A549 (cell line): ENCODE measurements at places on chromosomes 5 and 9. TPM values are rescaled to one million over a fixed set of nuclear protein-coding genes. Genes with fewer than 3 reads are reported as not detected.

DNA sequence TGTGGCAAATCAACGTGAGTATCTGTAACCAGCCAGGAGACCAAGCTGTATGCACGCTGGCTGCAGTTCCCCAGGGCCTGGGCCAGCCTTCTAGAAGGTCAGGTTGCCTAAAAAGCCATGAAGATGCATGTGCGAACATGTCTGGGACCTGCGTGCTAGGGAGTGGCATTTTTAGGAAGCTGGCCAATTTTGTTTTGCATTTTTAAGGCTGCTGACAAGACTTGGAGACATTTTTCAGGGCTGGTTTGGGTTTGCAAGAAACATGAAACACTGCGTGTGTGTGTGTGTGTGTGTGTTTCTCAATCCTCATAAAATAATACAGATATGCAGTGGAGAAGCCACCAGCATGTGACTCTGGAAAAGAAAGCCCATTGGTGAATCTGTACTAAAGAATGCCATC, 5.1 kb downstream of the TGFBI start:
- no peak for DNase-seq

DNA sequence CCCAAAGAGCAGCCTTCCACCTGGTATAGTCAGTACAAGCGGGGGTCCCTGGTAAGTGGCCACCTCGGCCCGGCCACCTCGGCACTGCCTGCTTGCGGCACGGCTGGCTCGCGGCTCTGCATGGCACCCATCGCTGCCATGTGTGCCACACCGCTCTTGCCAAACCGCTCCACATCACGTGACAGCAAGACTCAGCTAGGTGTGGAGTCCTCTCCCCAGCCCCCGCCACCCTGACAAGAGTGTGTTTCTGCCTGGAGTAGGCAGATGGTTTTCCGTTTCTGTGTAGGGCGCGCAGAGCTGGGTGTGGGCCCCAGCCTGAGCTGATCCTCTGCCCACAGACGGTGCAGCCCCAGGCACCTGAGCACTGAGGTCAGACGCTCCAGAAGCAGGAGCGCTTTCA, 50.5 kb upstream of the FCN2 start:
- no peak for DNase-seq

GRCh38 chr9:108056805-108057386, 567.3 kb upstream of the KLF4 start:
- peak; percentile 67 for DNase-seq

DNA sequence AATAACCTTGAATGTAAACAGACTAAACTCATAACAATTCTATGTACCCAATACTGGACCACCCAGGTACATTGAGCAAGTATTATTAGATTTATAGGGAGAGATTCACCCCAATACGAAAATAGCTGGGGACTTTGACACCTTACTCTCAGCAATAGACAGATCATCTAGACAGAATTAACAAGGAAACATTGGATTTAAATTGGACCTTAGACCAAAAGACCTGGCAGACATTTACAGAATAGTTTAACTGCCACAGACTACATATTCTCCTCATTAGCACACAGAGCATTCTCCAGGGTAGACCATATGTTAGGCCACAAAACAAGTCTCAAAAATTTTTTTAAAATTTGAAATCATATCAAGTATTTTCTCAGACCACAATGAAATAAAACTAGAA, 397.4 kb downstream of the PIK3R1 start:
- no peak for DNase-seq

DNA sequence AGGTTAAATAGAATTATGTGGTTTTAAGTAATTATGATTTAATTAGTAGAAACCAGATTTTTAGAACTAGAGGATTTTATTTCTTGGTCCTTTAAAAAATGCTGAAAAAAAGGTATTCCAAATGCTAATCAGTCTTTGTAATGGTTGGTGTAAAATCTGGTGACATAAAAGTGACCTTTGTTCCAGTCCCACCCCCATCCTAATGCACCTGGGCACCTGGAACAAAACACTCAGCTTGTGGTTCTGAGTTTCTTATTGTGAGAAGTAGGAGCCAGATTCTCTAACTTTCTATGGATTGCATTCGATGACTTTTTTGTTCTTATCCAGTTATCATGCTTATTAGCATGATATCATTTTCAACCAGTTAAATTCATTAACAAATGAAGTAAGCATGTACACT, 115.1 kb upstream of the CTNND2 start:
- DNase-seq, result no peak

DNA sequence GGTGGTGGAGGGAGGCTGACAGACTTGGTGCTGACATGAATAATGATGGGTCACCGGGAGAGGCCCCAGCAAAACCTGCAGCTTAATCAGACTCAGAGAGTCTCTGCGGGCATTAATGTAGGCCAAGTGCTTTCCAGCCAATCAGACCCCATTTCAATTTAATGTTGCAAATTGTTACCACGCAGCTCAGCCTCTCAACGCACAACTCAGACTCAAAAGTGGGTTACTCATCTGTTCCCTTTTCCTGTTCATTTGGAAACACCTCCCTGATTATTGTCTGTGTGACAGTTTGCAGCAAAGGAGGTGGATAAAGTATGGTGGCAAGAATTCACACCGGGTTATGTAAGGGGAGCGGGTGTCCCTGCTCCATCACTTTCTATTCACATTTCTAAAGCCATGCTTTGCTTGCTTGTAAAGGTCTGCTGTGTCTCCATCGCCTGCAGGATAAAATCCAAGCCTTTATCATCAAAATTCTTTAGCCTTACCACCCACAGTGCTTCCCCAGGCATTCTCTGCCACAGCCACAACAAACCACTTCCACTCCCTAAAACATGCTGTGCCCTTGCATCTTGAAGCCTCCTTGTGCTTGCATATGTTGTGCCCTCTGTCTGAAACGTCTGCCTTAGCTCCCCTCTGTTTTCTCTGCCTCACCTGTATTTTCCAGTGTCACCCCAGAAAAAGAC, 156.5 kb downstream of the ASTN2 start:
- DNase-seq, result no peak

DNA sequence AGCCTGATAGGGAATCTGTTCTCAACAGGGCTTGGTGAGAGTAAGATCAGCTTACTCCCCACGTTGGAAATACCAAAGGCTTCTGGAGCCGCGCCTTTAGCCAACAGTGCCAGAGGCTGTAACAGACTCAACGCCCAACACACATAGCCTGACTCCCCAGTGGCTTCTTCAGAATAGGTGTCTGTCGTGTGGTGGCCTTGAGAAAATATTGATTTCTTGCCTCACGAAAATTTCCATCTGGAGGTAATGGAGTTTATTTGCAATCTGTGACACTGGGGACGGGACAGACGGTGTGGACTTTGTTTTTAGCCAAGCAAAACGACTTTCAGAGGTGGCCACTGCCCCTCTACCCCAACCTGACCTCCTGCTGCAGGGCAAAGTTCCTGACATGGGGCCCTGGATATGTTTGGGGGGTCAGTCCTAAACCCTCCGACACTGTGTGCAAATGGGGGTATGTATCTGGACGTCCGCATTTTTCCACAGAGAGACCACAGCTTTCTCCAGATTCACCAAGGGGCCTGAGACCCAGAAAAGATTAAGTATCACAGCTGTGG, 189.3 kb downstream of the CDK5RAP2 start:
- no peak for DNase-seq

GRCh38 chr5:168430296-168430695, 56.0 kb upstream of the RARS1 start:
- DNase-seq, result no peak

DNA sequence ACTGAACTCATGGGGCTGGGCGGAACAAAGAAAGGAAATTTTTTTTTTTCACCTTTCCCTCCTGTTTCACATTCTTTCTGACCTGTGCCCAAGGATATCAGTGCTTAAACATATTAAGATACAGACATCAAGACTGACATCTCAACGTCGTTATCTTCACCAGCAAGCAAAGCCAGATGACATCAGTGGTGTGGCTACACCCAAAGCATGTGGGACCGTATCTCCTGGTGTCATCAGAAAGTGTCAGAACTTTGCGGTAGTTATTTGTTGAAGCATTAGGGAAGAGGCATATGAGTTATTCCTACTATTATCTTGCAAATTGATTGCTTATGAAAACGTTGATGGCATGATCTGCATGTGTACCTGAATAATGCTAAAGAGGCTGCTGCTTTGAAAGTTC, 487.4 kb downstream of the TLE4 start:
- DNase-seq, result no peak

- no peak for DNase-seq
Observed at GRCh38 chr5:83222906-83223305, 145.6 kb downstream of the XRCC4 start.

- no peak for DNase-seq
Observed at GRCh38 chr9:129316281-129317030, 138.4 kb upstream of the IER5L start.

- no peak for DNase-seq
Observed at GRCh38 chr5:126972062-126972895, 58.1 kb downstream of the MARCHF3 start.

DNA sequence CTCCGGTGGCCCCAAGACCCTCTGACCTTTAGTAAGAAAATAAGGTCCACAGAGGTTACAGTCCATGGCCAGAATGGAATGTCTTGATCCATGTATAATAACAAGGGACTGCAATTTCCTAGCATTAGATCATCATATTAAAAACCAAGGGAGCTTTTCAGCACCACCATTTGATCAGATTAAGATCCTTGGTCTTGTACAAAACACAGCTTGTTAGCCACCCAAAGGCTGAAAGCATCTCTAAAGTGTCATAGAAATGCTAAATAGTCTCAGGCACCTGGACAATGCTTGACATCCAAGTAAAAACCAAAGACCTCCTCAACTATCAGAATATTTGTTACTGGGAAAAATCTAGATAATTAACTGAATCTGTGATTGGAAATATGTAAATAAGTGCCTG, 50.3 kb upstream of the VPS13A start:
- no peak for DNase-seq

GRCh38 chr9:115109486-115109885, 8.5 kb downstream of the TNC start:
- peak; percentile 5 for DNase-seq

DNA sequence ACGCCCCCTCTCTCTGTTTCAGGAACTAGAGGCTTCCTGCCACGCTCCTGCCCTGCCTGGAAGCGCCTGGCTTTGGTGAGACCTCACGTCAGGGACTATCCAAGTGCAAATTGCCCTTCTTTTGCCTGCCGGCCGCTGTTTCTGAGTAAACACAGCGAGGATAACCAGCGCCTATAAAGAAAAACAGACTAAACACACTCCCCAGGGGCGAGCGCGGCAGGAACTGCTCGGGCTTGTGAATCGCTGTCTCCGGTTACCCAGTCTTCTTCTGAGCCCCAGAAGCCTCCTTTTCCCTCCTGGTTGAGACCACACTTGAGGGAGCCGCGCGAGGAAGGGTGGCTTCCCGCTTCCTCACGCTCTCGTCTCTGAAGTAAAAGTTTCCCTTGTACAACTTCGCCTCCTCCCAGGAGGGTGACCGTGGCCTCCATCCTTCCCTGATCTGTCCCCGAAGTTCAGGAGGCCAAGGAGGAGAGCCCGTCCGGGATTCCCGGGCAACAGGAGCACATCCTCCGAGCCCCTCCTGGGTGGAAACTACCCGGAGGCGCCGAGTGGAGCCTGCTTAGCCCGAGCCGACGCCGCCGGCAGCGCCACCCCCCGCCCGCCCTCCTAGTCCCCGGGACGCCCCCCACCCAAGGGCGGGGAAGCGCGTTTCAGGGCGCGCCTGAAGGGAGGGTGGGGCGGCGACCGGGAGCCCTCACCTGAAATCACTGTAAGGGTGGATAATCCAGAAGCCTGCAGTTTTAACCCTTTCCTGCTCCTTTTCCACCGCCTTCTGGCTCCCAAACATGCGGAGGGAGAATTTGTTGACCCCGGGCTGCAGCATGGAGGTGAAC, 993 bp downstream of the HCN1 start:
- no peak for DNase-seq

DNA sequence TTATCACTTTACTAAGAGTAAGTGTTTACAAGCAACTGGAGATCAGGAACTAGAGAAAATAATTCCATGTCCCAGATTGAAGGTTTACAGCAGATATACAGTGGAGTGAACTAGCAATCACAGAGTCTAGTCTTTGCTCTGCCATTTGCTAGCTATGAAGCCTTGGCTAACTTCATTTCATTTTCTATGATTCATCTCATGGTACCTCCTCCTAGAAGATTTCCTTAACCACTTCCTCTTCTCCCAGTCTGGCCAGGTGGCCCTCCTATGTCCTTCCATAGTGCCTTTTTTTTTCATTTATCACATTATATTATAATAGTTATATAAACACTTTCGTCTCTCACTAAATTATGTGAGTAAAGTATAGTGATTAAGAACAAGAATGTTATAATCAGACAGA, 52.1 kb downstream of the GRIA1 start:
- no peak for DNase-seq

DNA sequence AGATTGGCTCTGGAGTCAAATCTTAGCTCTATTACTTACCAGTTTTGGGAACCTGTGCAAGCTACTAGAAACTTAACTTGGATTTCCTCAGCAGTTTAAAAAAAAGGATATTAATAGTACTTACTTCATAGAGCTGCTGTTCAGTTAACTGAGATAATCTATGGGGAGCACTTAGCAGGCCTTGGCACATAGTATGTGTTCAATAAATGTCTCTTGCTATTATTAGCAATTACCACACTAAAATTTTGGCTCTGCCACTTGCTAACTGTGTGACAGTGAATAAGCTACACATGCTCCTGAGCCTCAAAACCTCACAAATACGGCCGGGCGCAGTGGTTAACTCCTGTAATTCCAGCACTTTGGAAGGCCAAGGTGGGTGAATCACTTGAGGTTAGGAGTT, 55.9 kb downstream of the CDK5RAP2 start:
- no peak for DNase-seq

- DNase-seq, result no peak
Observed at GRCh38 chr5:154117930-154118329, 72.6 kb upstream of the GALNT10 start.

- no peak for DNase-seq
Observed at GRCh38 chr5:9545136-9545991, 511 bp downstream of the SEMA5A start.

DNA sequence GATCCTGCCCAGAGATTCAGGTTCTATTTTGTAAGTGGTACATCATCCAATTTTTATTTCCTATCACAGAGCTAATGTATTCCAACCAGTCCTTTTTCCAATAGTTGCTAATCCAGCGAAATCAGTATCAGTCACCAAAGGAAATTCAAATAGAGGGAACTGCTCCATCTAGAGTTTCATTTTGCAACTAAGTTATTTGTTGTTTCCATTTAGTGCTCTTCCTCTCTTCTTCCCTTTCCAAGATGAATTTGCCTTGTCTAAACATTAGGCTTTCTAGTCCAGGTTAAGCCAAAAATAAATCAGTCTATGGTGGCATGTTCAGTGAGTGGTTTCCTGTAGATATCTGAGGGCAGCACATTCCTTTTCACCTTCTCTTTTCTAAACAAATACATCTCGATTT, 79.8 kb upstream of the SPATA31D4 start:
- no peak for DNase-seq

Gene EXOSC2
- 97.9 to 111 TPM (median 101 TPM) in 3 replicates for polyA plus RNA-seq

Gene SPINK1
- not detected in 3 replicates for polyA plus RNA-seq

Gene IFNB1
- polyA plus RNA-seq, result not detected in 3 replicates

Gene PDLIM4
- 0.09 to 0.28 TPM (median 0.20 TPM) in 3 replicates for polyA plus RNA-seq

Gene TRAF1
- polyA plus RNA-seq, result 2.0 to 4.6 TPM (median 2.1 TPM) in 3 replicates

Gene TLX3
- not detected in 3 replicates for polyA plus RNA-seq

Gene SLC34A1
- polyA plus RNA-seq, result 0.03 TPM in 2 of 3 replicates, not detected in the other

Gene KIF4B
- 0.05 to 0.11 TPM (median 0.10 TPM) in 3 replicates for polyA plus RNA-seq

Gene CTXN3
- polyA plus RNA-seq, result not detected in 3 replicates

Gene UBE2QL1
- polyA plus RNA-seq, result 0.04 to 0.07 TPM in 2 of 3 replicates, not detected in the other
